ENCODE measurements at places on chromosomes 12 and 14. TPM values are rescaled to one million over a fixed set of nuclear protein-coding genes. Genes with fewer than 3 reads are reported as not detected.

The CPM gene
- polyA plus RNA-seq = 14.2 TPM

The KRT83 gene
- not detected for polyA plus RNA-seq

The PTPN21 gene
- 3.7 TPM for polyA plus RNA-seq

The OTX2 gene
- polyA plus RNA-seq = not detected

The TCL1B gene
- not detected for polyA plus RNA-seq

GRCh38 chr12:31478898-31479297 lies 112.0 kb downstream of the DENND5B start:
- no peak for DNase-seq

DNA sequence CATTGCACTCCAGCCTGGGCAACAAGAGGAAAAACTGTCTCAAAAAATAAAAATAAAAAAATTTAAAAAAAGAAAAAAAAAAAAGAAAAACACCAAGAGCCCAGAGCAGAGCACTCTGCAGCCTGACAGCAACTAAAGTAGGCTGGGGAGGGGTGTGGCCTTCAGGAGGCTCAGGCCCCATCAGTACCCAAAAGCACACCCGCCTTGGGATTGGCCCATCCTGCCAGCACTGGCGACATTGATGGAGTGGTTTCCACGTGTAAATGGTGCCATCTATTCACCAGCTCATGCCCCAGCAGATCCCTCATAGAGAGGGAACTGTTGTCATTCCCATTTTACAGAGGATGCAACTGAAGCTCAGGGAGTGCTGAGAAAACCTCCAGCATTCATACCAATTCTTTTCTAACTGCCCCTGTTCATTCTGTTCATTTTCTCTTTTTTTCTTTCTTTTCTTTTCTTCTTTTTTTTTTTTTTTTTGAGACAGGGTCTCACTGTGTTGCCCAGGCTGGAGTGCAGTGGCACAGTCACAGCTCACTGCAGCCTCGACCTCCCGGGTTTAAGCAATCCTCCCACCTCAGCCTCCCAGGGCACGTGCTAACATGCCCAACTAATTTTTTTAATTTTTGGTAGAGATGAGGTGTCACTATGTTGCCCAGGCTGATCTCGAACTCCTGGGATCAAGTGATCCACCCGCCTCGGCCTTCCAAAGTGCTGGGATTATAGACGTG lies 89.3 kb downstream of the IRF2BPL start:
- DNase-seq = no peak

- no peak for DNase-seq
Observed at GRCh38 chr14:90502760-90503159, 105.9 kb downstream of the CALM1 start.

Measured in liver (tissue), 10 donors.